Stimulated activated CD4-positive, alpha-beta T cell treated with anti-CD3 and anti-CD28 coated beads, TNF-alpha, amount 100 ng/mL, for 4 hours (primary cell): ENCODE measurements at places on chromosomes 7 and 10.
A peak's percentile ranks its signal among the peaks of the same experiment; 100 is the strongest.

DNA sequence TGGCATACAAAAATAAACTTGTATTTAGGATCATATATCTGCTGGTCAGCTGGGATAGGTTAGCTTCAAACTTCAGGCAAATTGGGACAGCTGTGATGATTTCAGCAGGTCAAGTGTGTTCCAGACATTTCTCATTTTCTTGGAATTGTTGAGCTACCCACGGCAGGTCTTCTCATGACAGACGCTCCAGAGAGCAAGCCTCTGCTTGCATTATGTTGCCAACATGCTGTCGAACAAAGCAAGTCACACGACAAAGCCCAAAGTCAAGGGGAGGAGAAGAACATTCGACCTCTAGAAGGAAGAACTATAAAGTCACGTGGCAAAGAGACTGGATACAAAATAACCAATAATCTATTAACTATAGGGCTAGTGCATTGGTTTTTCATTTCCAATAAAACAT, 103.5 kb downstream of the RAB18 start:
- no peak for DNase-seq

GRCh38 chr10:37712489-37713131, 144.8 kb downstream of the ZNF248 start:
- no peak for DNase-seq

DNA sequence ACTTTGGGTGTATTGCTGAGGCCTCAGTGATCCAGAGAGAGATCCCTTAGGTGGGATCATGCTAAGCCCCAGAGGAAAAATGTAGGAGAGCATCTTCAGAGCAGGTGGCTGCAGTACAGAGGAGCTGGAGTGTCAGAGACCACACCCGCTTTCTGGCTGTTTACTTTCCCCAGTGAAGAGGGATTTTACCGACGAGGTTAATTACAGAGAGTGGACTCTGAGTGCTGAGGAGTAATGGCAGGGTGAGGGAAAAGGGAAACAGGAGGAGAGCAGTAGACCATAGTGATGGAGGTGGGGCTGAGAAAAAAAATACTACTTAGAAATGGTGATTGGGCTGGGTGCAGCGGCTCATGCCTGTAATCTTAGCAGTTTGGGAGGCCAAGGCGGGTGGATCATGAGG, 43.3 kb upstream of the HBP1 start:
- DNase-seq: no peak

DNA sequence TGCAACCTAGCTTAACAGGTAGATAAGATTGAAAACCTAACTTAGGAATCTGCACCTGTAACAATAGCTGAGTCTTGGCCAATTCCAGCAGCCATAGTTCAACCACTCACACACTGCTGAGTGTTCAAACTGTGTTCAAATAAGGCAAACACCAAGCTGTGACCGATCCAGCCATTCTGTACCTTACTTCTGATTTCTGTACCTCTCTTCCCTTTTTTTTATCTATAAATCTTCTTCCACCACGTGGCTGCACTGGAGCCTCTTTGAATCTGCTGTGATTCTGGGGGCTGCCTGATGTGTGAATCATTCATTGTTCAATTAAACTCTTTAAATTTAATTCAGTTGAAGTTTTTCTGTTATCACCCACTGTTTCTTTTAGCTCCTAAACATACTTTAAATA, 15.7 kb upstream of the FOXL3 start:
- DNase-seq: no peak

DNA sequence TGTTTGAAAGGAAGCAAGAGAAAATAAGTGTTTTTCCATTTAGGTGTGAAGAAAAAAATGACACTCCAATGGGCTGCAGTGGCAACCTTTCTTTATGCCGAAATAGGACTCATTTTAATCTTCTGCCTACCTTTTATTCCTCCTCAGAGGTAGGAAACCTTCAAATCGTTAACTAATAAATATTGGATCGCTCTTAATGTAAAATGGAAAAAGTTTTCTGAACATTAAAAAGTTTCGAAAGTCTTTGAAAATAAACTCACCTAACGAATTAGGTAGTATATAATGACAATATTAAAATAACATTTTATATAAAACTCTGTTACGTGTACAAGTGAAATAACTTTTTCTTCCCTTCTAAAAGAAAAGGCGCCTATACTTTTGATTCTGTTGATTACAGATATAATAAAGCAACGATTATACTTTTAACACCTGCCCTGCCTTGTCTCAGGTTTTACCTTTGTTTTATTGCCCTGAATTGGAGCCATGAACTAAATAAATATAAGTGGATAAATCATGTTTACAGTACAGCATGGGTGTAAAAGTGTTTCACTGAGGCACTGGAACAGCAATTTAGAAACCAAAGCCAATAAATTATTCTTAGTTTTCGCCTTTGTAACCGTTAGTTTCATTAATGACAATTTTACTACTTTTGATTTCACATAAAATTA, 804 bp downstream of the BCAP29 start:
- no peak for DNase-seq

DNA sequence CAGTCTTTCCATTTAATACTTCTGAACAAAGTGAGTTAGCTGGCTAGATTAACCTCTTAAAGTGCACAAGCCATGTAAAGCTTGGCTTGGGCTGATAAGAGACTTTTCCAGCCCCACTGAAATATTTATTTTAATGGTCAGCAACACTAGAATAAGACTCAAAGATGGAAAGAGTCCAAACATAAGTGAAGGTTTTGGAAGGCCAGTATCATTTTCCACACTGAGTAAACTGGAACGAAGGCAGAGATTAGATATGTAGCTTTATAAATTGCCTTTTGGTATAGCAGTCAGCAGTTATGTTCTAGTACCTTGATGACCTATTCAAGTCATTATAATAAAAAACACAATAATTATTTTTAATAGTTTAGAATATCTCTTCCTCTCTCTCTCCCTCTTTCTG, 102.2 kb downstream of the HDAC9 start:
- no peak for DNase-seq

DNA sequence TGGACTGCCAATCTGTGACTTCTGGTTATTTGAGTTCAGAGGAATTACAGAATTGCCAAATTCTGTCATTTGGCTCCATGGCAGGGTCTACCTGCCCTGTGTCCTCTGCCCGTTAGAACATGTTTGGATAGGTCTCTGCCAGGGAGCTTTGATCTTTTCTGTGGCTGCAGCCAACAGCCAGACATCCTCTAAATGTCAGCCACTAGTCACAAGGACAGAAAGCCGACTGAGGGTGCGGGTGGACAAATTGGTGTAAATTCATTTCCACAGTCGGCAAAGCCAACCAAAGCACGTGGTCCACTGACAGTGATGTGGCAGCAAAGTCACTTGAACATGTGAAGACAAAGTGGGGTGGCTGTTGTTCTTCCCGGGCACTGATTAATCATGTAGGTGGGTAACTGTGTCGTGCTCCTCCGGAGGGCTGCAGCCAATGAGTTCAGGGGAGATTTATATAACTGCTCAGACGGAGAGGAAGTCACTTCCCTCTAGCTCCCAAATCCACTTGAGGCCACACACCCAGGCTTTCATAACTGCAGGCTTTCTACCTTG, 26.7 kb upstream of the CAMK1D start:
- no peak for DNase-seq

DNA sequence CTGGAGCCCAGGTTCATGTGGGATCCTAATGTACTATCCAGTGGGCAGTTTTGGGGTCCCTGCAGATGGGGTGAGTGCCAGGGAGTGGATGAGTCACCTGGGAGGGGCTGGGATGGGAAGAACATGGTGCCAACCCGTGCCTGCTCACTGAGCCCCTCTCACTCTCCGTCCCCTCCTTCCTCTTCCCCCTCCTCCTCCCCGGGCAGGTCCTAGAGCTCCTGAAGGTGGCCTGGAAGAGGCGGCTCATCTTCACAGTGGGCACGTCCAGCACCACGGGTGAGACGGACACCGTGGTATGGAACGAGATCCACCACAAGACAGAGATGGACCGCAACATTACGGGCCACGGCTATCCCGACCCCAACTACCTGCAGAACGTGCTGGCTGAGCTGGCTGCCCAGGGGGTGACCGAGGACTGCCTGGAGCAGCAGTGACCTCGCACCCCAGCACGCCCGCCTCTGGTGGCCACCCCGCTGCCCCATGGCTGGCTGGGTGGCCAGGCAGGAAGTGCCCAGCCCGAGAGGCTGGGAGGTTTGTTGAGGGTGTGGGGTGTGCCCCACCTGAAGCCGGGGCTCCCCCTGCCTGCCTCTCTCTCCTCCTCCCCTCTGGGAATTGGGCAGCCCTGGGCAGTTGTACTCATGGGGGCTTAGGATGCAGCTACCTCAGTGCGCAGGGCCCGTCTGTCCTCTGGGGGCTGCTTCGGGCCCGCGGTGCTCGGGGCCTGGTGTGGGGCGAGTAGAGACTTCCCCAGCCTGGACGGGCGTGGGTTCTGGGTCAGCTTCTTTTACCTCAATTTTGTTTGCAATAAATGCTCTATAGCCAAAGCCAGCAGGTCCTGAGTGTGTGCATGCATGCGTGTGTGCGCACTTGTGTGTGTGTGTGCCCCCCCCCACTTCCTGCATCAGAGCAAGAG, 4.9 kb upstream of the UPK3B start:
- no peak for DNase-seq

GRCh38 chr7:24157666-24158065, 126.3 kb upstream of the NPY start:
- DNase-seq: no peak

GRCh38 chr10:44647877-44648542, 263.1 kb upstream of the CXCL12 start:
- no peak for DNase-seq

GRCh38 chr10:132684164-132684891, 101.6 kb downstream of the NKX6-2 start:
- DNase-seq: peak; percentile 4

DNA sequence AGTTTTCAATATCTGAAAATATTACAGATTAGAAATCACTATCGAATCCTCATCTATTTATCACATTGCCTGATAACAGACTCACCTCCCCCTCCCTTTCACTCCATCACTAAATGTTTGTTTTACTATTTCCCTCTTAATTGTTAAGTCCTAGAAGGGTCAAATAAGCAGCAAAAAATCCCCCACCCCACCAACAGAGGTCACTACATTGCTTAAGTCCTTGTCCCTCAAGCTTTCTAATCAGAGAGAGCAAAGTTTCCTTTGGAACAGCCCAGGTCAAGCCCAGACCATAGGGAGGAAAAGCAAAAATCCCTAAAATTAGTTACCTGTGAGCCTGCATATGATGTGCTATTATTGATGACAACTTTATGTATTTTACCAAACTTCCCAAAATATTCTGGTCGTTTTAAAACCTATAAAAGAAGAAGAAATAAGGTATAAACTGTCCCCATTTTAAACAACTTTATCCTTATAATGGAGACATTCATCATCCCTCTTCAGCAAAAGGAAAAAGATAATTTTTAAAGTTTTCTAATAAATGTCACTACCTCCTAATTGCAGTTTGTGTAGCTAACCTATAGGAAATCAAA, 95.0 kb downstream of the CNOT4 start:
- DNase-seq: no peak

- DNase-seq: no peak
Measured at GRCh38 chr10:79209831-79210230, 137.4 kb upstream of the PPIF start.

DNA sequence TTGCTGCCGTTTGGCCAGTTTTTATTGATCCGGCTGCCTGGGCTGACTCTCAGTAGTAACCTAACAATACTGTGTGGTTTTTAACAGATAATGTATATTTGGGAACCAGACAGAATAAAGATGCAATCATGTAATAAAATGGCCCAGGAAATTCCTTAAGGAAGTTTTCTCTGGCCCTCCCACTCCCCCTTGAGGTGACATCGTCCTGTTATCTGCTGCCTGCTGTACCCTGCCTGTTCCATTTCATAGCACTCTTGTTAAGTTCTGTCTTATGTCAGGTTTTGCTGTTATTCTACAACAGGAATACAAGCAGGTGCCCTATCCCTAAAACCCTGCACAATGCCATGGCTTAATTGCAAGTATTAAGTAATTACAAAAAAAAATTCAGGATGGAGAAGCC, 12.5 kb downstream of the ITGB8 start:
- DNase-seq: no peak

DNA sequence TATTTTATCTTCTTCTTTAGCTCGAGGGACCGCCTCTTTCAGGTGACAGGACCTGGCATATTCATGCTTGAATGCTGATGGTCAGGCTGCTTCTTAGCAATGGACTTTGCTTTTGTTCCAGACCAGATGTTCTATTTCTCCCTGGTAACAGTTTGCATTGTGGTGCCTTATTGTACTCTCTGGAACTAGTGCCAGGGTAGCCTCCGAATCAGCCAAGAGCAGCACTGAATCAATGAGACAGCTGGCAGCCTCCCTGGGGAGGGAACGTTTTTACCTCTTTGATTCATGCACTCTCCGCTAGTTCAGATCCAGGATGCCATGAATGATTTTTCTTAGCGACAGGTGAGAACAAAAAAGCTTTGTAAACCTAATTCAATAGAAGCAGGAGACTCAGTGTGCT, 54.1 kb upstream of the NXPH1 start:
- no peak for DNase-seq

DNA sequence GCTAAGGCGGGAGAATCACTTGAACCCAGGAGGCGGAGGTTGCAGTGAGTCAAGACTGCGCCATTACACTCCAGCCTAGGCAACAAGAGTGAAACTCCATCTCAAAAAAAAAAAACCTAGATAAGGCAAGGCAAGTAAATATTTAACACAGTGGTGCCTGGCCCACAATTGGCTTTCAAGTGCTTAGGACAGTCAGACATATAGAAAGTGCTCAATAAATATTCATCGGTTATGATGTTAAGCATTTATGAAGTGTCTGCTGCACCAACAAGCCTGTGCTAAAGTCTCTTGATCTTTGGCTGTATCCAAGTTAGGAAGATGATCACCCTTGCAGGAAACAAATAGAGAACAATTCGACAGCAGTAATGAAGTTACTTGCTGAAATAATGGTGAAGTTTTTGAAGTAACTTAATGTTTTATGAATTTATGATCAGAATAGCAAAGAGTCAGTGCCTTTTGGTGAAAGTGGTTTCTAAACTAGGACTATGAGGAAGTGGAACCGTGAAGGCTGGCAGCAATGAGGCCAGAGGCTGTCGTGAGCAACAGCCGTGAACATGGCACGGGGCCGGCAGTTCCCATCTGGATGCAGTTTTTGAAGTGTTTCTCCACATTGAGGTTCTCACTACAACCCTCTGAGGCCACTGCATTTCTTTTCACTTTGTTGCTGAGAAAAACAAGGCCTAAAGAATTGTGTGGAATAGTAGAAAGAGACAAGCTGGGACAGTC, 48.1 kb upstream of the GATA3 start:
- no peak for DNase-seq

DNA sequence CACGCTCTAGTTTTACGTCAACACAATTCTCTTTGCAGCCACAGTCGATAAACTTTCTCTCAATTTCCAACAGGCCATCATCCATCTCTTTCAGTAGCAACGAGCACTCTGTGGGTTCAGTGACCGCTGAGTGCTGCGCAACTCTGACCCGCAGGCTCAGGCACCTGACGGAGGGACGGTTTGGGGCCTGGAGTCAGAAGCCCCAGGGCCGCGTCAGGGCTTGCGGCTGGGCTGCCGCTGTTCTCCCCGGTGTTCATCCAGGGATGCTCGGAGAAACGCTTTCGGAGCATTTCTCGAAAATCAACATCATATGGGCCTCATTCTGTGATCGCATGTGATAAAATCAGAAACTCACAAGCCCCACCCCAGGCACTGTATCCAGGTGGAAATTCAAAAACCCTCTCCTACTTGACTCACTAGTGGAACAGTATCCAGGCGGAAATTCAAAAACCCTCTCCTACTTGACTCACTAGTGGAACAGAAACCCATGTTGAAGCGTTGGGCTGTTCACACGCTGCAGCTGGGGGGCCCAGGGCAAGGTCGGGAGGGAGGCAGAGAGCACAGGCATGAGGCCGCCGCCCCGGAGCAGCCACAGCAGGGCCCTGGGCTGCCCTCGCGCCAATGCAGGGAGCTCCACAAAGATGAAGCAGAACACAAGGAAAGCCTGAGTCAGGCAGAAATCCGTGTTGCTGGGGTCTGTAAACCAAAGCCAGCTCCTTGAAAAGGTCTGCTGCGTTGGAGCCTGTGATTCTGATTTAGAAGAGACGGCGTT, 73.3 kb upstream of the NKX6-2 start:
- DNase-seq: no peak
